T-helper 17 cell (primary cell): ENCODE measurements at places on chromosomes 6 and 20. TPM values are rescaled to one million over a fixed set of nuclear protein-coding genes. Genes with fewer than 3 reads are reported as not detected.

- no peak for DNase-seq
Measured at GRCh38 chr20:38302786-38303185, 1.2 kb upstream of the BPI start.

Gene BTN1A1
- total RNA-seq: 0.10 TPM

GRCh38 chr20:32115211-32115767 lies 5.8 kb downstream of the TM9SF4 start:
- no peak for DNase-seq

Gene ARHGAP18
- 3.7 TPM for total RNA-seq

GRCh38 chr6:150492507-150492906 lies 107.2 kb upstream of the PLEKHG1 start:
- no peak for DNase-seq

- DNase-seq: no peak
Measured at GRCh38 chr20:3461211-3461771, 9.5 kb upstream of the ATRN start.

Gene RNF217
- 2.1 TPM for total RNA-seq

DNA sequence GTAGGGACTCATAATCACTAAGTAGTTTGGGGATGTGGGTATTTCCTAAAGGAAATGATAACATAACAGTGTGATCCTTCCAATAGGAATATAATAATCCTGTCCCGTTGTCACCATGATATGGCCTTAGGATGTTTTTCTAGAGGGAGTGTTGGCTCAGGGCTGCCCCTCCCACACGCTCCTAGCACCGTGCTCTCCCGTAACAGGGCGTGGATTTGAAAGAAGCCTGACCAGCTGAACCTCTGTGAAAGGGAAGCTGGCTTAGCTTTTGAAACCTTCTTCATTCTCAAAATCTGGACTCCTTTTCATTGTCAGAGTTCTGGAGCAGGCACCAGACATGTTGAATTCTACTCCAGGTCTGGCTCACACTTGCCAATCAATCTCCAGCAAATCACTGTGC lies 103.4 kb upstream of the SASH1 start:
- DNase-seq: no peak

DNA sequence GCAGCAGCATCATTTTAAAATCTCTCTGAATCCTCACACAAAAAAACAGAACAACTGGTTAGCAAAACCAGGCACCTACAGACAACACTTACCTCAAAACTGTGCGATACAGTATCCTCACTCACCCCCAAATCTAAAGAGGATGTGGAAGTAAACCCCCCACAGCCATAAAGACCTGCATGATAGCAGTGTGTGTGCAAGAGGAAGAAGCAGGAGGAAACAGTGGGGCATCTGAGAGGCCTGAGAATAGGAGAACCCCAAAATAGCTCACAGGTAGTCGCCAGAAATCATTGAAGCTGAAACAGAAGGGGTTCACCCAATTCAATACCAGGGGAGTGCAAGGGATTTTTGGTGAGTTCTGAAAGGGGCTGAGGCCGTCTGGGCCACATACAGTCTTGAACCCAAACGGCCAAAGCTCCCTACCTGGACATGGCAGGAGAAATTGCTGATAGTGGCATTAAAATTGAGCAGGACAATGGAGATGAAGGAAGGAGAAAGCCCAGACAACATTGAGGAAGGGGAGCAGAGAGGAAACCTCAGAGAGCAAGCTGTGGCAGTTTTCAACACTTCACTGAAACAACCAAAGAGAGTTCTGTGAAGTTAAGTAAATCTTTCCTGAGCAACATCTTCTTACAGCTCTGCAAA lies 129.7 kb downstream of the FIG4 start:
- no peak for DNase-seq

Gene PPP1R3G
- not detected for total RNA-seq

DNA sequence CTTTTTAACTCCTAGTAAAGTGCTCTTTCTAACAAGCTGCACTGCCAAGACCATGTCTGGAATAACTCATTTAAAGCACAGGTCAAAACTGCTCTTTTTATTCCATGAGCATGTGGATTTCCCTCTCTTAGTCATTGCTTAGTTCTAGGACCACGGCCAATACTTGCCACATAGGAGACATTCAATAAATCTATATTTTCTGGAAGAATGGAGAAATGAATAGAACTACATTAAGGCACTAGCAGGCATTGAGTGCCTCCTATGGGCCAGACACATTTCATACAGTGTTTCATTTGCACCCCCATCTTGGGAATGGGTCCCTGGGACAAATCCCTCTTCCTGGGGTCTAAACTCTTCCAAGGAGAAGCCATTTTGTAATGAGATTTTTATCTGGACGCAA lies 552.8 kb upstream of the CITED2 start:
- no peak for DNase-seq

- DNase-seq: no peak
Measured at GRCh38 chr6:1606780-1607515, 2.8 kb upstream of the FOXC1 start.

GRCh38 chr6:141658696-141659095 lies 474.0 kb upstream of the GJE1 start:
- no peak for DNase-seq

Gene SYNCRIP
- 79.1 TPM for total RNA-seq

DNA sequence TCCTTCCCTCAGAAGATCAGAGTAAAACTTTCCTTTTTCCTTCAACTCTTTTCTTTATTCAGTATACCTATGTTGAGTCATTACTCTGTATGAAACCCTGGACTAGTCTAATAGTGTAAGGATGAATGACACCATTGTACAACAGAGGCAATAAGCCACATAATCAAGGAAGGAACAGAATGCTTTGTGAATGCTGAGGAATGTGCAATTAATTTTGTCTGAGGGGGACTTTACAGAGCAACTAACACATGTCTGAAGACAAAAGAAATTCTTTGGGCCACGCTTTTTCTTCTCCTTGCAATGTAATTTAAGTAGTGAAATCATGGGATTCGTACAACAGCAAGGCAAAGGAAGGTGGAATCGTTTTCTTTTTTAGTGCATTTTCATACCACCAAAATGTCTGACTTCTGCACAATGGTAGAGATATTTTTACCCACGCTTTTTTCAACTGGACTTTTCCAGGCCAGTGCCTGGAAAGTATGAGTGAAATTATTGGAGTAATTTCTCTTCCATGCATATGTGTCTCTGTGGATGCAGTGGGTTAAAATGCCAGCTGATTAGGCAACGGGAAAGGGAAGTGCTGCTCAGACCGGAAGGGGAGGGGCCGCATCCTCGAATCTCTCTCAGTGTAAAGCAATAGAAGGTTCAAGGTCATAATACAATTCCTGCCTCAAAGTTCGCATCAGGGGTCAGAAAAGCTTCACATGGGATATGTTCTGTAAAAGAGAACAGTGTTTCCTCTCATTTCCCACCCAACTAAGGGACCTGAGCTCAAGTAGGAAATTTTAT lies 89.9 kb upstream of the MTHFD1L start:
- no peak for DNase-seq

DNA sequence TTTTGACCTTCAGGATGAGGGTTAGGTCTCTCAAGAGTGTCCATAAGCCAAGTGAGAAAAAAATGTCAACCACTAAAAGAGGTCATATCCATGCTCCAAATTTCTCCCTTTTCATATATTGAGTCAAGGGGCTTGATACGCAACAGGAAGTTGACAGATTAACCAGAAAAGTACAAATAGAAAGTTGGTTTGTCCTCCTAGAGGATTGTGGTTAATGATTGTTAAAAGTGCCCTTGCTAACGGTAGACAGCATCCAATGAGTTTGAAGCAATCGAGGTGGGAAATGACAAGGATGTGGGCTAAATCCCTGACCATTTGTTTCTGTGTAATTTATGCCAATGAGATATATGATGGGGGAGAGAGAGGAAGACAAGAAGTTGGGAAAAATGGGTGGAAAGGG lies 18.1 kb upstream of the HBS1L start:
- DNase-seq: no peak

DNA sequence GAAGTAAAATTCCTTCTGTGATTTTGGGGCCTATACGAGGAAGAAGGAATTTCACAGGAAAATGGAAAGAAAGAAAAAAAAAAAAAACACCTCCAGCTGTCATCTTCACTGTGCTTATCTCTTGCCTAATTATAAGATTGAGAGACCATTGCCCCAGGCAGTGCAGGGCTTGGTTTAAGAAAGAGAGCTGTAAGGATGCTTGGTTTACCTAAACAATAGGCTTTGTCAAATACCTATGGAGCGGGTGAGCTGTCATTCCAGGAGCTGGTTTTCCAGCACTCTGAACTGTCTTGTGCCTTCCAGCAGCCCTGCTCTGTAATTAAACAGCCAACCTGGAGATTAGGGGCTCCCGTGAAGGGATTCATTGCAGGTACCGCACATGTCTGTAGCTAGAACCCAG lies 137.8 kb downstream of the EDN3 start:
- DNase-seq: no peak

Gene TMEM74B
- not detected for total RNA-seq

Gene PHF1
- 448 TPM for total RNA-seq

GRCh38 chr6:98839781-98840361 lies 5.5 kb downstream of the POU3F2 start:
- DNase-seq: no peak

- DNase-seq: no peak
Measured at GRCh38 chr6:34366639-34366921, 25.9 kb downstream of the NUDT3 start.

Gene PPP1R18
- total RNA-seq: 117 TPM

GRCh38 chr6:62285612-62286469 lies at the start of gene KHDRBS2:
KHDRBS2 (minus strand) TSS chr6:62286225.
- DNase-seq: no peak
